ENCODE measurements at places on chromosomes 2 and 18.
A peak's percentile ranks its signal among the peaks of the same experiment; 100 is the strongest.

GRCh38 chr2:102291319-102292075 lies 19.9 kb upstream of the IL1RL1 start:
- no peak for DNase-seq

GRCh38 chr2:45406621-45407020 lies 204.4 kb downstream of the SRBD1 start:
- DNase-seq, result no peak

DNA sequence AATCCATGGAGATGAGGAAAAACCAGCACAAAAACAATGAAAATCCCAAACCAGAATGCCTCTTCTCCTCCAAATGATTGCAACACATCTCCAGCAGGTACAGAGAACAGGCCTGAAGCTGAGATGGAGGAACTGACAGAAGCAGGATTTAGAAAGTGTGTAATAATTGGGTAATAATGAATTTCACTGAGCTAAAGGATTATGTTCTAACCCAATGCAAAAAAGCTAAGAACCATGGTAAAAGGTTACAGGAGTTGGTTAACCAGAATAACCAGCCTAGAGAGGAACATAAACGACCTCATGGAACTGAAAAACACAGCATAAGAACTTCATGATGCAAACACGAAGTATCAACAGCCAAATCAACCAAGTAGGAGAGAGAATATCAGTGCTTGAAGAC lies 13.7 kb upstream of the SERPINB11 start:
- no peak for DNase-seq

DNA sequence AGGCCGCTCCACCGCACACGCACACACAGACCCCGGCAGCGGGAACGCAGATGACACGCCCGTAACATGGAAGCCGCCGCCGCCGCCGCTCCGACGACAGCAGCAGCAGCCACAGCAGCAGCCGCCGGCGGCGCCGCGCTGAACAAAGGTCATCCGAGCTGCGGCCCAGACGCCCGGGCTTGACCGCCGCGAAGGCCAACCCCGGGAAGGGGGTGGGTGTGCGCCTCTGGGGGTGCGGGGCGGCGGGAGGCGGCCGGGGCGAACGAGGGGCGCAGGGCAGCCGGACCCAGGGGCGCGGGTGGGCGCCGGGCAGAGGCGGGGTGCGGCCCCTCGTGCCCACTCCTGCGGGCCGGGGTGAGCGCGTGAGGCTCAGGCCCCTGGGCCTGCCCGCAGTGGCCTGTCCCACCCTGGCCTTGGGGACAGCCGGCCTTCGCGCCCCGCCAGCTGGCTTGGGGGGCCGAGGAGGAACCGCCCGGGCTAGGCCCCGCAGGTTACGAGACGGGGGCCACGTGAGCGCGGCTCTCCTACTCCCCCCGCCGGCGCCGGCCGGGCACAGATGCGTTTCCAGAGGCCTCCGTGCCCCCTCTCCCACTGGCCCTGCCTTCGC lies 1.0 kb upstream of the ZNF532 start:
- peak; percentile 49 for DNase-seq

GRCh38 chr2:53865962-53866361 lies 6.2 kb upstream of the GPR75 start:
- DNase-seq, result no peak

- no peak for DNase-seq
These were observed 39.3 kb upstream of the SERPINB2 start for GRCh38 chr18:63848159-63848558.

DNA sequence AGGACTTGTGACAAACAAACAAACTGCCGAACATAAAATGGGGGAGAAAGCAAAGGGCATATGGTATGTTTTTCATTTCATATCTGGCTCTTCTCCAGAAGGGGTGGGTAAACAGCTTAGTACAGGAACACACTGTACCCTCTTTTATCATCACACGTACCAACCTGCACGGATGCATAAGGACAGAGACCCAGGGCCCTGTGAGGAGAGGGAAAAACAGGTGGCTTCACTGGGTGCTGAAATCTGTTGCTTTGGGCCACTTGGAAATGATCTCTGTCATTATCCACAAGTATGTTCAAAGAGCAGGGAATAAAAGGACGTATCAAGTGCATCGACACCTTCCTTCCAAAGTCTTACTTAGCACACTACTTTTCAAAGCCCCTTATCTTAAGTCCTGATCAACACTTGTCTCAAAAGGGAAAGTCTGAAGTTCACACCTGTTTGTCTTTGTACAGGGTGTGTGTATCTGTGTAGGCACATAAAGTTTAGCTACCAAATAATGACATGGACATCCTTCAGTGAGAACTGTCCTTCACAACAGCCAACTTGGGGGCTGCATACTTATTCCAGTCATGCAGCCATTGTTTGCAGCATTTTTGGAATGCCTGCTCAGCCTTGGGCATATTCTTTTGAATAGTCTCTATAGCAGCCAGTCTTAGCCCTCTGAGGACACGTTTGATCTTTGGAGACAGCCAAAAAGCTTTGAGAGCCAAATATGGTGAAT lies 60.6 kb downstream of the IRS1 start:
- DNase-seq, result no peak

DNA sequence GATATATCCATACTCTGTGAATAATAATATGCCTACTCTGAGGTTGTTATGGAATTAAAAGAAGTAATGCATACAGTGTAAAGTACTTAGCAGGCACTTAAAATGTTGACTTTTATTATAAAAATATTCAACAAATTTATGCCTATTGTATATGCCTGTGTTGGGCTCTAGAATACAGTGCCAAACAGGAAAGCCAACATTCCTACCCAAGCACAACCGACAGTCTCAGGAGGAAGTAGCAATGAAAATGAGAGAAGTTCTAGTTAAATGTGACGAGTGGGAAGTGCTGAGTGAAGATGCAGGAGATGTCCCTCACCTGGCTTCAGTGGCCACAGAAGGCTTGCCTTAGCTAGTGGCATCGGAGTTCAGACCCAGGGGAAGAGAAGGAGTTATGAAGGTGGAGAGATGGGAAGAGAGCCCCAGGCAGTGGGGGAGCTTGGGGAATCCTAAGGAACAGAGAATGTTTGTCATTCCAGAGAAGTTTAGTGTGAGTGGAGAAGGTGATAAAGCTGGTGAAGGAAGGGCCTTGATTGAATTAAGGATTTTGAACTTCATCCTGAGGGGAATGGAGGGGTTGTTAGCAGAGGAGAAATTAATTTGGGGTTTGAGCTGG lies 105.4 kb upstream of the CNGA3 start:
- no peak for DNase-seq

- DNase-seq, result no peak
These were observed 167.9 kb downstream of the IRS1 start for GRCh38 chr2:226631671-226632070.

DNA sequence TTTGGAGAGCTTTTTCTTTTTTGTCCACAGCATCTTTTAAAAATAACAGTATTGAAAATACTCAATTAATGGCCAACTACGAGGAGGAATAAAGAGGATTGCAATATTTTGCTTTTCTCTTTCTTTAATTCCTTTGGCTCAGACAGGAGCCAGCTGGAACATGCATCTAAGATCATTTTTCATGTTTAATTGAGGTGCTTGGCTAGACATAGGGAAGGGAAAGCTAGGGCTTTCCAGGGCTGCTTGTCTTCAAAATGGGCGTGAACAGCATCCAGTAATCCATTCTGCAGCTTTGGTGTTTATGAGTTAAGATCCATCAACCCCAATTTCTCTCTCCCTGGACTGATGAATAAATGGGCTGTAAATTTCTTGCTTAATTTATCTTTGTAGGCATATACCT lies 323.0 kb downstream of the PTPRM start:
- DNase-seq, result no peak

GRCh38 chr2:227515742-227516141 lies 43.8 kb downstream of the AGFG1 start:
- no peak for DNase-seq

DNA sequence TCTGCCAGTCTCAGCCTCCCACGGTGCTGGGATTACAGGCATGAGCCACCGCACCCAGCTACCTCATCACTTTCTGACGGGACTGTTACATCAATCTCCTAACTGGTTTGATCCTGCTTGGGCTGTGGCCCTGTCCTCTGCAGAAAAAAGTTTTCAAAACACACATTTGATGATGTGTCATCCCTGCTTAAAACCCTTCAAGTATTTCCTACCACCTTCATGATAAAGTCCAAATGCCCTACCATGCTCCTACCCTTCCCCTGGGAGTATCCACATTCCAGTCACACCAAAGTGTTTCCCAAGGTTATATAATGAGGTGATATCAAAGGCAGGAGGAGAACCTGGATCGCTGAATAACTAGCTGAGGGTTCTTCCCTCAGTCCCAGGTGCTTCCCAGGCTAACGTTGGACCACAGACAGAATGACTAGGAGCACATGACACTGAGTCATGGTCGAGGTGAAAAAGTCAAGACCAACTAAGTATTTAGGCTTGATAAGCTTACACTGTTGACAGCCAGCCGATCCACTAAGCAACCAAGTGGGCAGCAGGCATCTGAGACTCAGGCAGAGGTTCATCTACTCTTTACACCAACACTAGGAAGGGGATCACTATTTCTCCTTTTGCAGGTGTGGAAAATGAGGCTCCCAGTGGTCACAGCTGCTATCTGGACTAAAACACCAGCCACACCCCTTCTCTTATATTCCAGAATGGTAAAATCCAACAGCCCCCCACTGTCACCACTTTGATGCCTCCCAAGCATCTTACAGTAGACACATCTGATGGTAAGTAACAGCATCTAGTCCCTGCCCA lies 31.8 kb downstream of the CYRIA start:
- DNase-seq, result no peak

GRCh38 chr2:170091436-170091835 lies 86.5 kb upstream of the MYO3B start:
- no peak for DNase-seq

DNA sequence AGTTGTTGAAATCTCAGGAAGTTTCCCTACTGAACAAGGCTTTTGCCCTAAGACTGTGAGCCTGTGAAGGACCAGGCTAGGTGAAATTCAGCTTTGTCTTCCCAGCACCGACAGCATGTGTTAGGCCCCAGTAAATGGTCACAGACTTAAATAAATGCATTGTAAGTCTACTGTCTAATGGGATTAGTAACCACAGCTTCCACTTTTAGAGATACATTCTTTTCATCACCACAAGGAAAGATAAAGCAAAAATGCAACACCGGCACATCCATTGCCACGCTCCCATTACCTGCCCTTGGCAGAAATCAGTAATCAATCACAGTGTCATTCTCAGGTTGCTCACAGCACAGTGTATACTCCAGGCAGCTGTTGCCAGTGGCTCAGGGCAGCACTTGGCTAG lies 59.3 kb downstream of the CRACDL start:
- DNase-seq, result no peak

Data from femur (tissue), 1 donor.